NCI-H1436 (cell line): ENCODE measurements at places on chromosomes 5 and 9.

GRCh38 chr9:93090091-93090655 is 5.8 kb upstream of the CARD19 start:
- DNase-seq, result no peak

GRCh38 chr5:351084-351920 is 29.8 kb downstream of the AHRR start:
- DNase-seq, result no peak

GRCh38 chr5:80408484-80409366 is 861 bp downstream of the ZFYVE16 start:
- DNase-seq, result peak; percentile 31

GRCh38 chr5:56624751-56625150 is 190.6 kb upstream of the MAP3K1 start:
- no peak for DNase-seq

- no peak for DNase-seq
Measured at GRCh38 chr9:70902692-70903131, 218.7 kb downstream of the TRPM3 start.

DNA sequence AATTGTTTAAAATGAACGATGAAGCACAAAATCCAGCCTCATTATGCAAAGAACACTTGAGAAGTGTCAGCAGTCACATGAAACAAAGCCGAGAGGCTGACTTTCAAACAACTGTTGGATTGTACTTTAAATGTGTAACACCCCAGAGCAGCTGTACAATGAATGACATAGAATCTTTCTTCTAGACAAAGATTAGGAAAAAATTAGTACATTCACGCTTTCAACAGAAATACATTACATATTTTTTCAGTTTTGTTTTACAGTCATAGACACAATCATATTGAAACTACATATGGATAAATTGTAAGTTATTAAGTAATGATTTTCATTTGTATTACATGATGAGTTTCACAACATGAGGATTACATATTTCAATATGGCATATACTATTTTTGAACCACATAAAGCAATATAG is 10.6 kb upstream of the AGXT2 start:
- DNase-seq, result no peak

DNA sequence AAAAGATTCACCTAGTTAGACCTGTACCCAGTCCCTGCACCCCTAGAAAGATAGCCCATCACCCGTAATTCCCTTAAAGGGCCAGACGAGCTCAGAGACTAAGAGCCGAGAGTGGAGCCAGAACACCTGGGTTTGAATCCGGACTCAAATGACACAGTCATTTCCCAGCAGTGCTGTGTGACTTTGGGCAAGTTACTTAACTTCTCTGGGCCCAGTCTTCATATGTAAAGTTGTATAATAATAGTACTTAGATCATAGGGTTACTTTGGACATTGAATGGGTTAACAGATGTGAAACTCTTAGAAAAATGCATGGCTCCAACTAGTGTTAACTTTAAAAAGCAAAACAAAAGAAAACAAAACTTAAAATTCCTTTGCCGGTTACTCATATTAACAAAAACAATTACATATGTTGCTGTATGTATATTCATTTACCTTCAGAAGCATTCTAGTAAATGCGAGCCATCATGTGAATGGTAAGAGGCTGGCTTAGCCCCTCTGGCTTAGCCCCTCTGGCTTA is 40.4 kb upstream of the RASGRF2 start:
- no peak for DNase-seq

DNA sequence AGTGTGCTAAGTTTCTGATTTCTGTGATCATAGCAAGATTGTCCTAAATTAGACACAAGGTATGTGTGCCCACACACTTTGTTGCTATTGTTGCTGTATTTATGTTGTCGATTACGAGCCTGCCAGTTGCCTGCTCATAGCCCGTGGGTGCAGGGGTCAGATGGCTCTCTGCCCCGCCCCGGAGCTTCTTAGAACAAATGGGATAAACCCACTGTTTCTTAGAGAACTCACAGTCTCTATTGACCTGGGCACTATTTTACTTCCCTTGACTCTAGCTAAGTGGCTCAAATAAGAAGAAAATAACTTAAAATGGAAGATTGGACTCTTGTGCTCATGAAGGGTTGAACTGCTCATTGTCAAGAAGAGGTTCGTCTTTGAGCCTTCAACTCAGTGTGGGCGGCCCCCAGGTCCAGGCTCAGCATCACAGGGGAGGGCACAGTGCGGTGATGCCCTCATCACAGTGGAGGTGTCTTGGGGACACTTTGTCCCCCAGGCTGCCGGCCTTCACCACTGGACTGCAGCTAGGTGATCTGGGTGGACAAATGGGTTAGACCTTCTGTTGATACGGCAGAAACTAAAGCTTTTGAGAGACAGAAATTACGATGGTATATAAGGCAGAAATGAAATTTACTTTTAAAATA is 155.5 kb downstream of the TENT4A start:
- no peak for DNase-seq

GRCh38 chr5:172477466-172477865 is 23.1 kb upstream of the SH3PXD2B start:
- DNase-seq, result no peak

GRCh38 chr5:72531496-72532190 is 24.4 kb upstream of the ZNF366 start:
- no peak for DNase-seq
